Fibroblast of skin of back (primary cell): ENCODE measurements at places on chromosomes 13 and 19.
A peak's percentile ranks its signal among the peaks of the same experiment; 100 is the strongest.

DNA sequence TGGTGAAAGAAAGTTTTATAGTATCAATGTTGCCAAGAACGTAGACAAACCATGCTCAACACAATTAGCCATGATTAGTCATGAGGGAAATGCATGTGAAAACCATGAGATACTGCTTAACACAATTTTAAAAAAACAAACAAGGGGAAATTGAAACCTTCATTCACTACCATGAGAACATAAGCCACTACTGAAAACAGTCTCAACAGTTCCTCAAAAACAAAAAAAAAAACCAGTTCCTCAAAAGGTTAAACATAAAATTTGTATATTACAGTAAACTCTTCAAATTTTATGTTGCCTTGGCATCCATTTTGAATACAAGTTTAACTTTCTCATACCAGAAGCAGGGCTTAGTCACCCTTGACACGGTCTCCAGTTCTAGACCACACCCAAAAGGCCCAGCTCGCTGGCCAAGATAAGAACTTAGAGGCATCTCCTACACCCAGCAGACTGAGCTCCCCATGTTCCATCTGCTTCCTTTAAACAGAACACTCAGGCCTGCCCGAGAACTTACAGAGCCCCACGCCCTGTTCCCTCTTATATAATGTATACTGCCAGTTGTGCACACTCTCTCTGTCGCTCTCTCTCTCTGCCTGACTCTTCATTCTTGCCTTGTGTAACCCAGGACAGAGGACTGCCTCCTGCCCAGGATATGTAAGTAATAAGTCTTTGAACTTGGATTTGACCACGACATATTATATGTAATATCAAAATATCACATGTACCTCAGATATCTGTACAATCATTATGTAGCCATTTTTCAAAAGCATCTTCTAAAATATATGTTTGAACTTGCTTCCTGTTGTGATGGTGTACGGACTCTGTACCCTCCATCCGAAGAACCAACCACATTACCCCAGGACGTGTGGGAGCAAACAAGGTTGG, 67.4 kb downstream of the STK24 start:
- DNase-seq = peak; percentile 95

- DNase-seq = no peak
Measured at GRCh38 chr19:50500060-50500752, 10.8 kb downstream of the JOSD2 start.

- DNase-seq = no peak
Measured at GRCh38 chr19:44943801-44944249, 1.8 kb downstream of the APOC4 start.

GRCh38 chr13:57437587-57437986, 194.0 kb upstream of the PCDH17 start:
- no peak for DNase-seq

GRCh38 chr13:41611385-41611784, 154.0 kb downstream of the RGCC start:
- DNase-seq = no peak

GRCh38 chr19:12985049-12985776, 10.1 kb upstream of the NFIX start:
- peak; percentile 56 for DNase-seq

- DNase-seq = peak; percentile 46
Measured at GRCh38 chr13:54029226-54029625, 1000.6 kb downstream of the OLFM4 start.

GRCh38 chr19:40219721-40220276, 1.6 kb upstream of the TTC9B start:
- peak; percentile 73 for DNase-seq

DNA sequence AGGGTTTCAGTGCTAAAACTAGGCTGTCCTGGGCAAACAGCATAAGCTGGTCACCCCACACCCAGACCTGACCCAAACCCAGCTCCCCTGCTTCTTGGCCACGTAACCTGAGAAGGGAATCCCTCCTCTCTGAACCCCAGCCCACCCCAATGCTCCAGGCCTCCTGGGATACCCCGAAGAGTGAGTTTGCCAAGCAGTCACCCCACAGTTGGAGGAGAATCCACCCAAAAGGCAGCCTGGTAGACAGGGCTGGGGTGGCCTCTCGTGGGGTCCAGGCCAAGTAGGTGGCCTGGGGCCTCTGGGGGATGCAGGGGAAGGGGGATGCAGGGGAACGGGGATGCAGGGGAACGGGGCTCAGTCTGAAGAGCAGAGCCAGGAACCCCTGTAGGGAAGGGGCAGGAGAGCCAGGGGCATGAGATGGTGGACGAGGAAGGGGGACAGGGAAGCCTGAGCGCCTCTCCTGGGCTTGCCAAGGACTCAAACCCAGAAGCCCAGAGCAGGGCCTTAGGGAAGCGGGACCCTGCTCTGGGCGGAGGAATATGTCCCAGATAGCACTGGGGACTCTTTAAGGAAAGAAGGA, 2.8 kb downstream of the PPP1R12C start:
- no peak for DNase-seq

- DNase-seq = no peak
Measured at GRCh38 chr19:11205939-11206570, 8.7 kb upstream of the KANK2 start.

- no peak for DNase-seq
Measured at GRCh38 chr19:7346488-7346971, 2.2 kb upstream of the ARHGEF18 start.

DNA sequence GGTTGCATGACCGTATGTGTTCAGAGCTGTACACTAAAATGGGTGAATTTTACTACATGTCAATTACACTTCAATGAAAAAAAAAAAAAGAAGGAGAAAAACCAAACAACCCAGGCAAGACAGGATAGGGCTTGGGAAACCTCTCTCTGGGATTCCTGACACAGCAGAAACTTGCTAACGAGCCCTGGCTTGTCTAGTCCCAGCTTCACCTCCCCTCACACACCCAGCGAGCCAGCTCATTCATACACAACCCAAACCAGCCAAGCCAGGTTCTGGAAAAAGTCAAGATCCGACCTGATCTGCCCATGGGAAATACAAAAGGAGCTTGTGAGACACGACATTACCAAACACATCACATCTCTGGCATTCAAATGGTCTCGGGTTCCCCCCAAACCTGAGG, 3.7 kb upstream of the TECR start:
- no peak for DNase-seq

DNA sequence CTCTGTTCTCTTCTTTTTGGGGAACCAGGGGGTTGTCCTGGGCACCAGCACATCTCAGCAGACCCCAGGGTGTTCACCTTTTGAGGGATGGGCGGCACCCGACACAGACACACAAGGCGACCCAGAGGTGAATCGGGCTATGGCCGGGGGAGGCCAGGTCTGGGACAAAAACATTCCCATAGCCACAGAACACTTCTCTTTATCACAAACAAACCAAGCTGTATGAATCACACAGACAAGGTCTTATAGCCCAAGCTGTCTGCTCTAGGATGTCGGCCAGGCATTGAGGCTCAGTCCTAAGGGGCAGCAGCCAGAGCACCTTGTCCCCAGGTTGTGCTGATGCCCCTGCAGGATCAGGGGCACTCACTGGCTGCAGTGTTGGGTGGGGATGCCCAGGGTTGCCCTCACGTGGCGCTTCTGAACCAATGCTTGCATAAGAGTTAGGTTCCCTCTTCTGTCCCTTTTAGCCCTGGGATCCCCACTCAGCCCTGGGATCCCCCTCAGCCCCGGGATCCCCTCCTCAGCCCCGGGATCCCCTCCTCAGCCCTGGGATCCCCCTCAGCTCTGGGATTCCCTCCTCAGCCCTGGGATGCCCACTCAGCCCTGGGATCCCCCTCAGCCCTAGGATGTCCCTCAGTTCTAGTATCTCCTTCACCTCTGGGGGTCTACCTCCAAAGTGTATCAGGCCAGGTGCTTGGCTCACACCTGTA, 26.9 kb downstream of the MAU2 start:
- DNase-seq = no peak

DNA sequence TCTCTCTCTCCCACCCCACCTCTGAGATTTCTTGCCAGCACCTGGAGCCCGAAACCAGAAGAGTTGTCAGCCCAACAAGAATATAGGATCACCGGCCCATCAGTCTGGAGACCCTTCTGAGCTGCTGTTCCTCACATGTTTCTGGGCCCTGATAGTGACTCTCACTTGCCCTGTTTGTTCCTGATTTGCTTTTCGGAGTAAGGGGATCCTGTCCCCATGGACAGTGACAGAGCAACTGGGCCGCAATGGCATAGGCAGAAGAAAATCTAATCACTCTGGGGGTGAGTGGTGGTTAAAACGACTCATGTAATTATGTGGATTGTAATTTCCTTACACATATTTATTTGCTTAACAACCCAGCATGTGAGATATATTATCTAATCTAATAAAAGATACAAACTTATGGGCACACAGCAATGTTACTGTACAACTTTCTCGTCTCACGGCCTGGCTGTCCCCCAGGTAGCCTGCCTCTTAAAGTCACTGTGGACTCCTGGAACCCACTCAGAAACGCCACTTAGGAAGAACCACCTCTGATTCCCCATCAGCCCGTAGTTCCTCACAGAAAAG, 663 bp upstream of the SMAD9 start:
- DNase-seq = no peak

GRCh38 chr13:110600261-110600819, 15.0 kb upstream of the NAXD start:
- DNase-seq = no peak

DNA sequence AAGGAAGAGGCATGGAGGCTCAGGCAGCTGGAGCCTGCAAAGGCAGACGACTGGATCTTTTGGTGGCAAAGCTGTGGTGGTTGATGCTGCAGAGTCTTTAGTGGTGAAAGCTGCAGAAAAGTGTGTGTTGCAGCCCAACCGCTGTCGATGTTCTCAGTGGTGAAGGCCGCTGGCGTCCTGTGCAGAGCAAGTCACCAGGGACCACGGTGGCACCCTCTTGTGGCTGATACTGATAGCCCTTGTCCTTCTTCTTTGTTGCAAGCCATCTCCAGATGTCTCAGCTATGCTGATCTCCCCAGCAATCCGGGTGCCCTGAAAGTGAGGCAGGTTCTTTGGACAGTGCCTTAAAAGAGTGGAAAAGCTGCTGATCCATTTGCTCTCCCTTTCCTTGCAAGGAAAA, 610.9 kb upstream of the PCDH9 start:
- no peak for DNase-seq

- DNase-seq = no peak
Measured at GRCh38 chr13:49580980-49581680, 4.2 kb downstream of the RCBTB1 start.

DNA sequence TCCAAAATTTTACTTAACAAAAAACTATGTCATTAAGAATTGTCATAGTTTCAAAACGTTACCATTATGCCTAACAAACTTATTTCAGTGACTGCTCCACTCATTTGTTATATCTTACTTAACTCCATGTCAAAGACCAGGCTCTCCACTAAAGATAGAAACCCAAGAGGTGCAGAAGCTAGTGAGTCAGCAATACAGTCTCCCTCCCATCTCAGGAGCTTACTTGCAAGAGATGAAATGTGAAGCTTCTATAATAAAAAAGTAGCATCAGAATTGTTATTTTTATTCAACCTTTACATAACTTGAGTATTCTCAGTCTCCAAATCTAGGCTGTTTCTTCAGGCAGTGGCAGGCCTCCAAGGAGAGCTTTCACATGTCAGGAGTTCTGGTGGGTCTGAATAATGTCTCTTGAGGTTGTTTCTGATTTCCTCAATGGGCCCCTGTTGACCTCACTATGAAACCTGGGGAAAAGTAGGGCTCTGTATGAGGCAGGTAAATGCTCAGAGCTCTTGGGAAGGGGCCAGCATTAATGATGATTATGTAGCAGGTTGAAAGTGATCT, 242.0 kb downstream of the NDFIP2 start:
- no peak for DNase-seq

- DNase-seq = no peak
Measured at GRCh38 chr19:42178791-42179674, 38.4 kb downstream of the DEDD2 start.

DNA sequence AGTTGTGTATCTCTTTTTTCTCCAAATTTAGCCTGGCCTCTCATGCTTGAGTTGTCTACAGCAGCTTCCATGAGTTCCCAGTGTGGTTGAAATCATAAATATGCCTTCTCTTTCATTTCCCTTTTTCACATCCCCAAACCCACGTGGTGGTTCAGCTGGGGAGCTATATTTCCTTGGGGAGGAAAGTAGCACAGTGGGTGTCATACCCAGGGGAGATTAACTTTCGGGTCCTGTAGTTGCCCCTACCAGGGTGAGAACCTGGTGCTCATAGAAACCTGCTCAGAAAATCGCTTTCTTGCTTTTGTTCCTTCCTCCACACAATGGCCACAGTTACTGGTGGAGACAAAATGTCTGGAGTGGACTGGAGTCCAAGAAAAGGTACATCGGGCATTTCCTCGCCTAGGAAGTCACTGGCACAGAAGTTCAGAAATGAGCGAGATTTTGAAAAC, 7.0 kb upstream of the LILRA4 start:
- no peak for DNase-seq

DNA sequence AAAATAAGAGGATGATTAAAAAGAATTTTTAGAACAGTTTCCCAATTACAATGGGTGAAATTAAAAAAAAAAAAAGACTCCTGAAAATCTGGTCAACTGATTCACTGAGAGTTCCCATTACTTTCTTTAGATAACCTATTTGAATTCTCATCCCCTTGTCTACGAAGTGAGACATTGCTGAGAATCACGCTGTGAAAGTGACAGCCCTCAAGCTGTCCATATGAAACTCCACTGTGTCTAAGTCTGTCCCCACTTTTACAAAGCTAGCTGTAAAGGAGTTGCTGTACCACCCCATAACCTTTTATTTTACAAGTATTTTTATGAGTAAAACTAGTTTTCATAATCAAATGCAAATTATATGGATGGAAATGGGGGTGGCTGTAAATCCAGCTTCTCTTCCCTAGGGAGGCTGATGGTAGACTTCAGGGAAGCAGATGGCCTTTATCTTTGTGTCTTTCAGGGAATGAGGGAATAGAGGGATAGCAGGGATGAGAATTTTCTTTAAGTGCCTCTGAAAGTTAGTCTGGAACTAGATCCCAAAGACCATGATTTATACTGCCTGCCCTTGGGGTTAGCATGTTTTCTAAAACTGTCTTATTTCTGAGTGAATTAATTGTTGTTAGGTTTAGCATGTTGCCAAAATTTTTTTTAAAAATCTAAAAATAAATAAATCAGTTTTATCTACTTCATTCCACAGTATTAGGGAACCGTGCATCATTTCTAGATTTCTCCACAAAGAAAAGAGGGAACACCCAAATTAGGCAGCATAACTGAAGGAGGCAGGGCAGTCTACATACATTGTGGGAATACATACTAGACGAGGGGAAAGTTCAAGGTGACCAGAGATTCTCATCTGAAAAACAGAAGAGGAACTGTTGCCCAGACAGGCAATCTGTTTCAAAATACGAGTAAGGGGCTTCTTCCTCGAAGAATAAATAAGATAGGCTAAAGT, 1219.1 kb downstream of the UQCRFS1 start:
- no peak for DNase-seq

DNA sequence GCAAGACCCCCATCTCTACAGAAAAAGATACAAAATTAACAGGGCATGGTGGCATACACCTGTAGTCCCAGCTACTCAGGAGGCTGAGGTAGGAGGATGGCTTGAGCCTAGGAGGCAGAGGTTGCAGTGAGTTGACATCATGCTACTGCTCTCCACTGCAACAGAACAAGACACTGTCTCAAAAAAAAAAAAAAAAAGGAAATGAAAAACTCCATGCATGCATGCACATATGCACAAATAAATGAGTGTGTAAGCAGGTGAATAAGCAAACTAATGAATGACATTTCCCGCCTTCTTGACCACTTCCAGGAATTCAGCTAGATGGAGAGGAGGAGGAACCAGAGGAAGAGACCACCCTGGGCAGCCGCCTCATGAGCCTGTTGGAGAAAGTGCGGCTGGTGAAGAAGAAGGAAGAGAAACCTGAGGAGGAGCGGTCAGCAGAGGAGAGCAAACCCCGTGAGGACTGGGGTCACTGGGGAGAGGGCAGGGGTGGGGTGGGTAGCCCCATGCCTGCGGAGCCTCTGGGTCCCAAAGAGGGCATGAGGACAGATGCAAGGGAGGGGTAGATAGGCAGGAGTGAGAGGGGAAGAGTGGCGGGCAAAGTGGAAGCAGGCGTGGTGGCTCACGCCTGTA, 58.8 kb downstream of the RYR1 start:
- no peak for DNase-seq
